ENCODE measurements at places on chromosomes 7 and 10.

DNA sequence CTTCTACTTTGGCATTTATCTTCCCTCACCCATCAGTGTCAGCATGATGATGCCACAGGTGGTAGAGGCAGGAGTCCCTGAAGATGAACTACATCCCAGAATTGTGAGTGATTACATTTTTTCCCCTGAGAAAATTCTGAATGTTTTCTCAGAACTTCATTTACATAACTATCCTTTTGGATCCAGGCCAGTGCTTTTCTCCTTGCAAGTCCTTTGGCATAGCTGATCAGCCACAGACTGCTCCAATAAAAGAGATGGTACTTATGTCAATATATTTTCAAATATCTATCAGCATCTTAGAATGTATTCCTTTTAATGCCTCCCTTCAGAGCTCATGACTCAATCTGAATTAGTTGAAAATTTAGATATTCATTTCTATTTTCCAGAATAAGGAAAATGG is 135.5 kb downstream of the IQUB start:
- DNase-seq, result no peak

DNA sequence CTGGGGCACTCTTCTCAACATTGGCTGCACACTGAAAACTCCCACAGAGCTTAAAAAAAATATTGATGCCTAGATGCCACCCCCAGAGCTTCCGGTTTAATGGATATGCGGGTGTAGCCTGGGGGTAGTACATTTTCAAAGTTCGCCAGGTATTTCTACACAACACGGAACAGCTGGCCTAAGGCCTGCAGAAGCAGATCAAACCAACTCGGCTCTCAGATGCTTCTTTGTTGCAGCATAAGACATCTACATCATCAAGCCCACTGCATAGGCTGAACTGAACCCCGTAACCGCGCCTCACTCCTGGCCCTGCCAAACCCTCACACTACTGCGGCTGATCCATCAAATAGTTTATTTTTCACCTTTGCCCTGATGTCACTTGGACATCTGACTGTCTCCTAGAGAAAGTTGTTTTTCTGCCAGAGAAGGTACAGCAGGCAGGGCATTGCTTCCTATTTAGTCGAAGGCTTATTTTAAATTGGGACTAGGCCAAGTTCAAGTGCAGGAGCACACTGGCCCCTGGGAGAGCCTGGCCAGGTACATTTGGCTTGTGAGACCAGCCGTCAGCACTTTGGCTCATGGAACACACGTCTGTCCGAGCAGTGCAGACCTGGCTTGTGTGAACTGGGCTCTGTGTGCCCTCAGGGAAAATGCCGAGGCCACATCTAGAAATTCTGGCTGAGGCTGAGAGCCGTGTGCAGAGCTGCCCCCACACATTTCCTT is 113.3 kb downstream of the TACC2 start:
- no peak for DNase-seq

DNA sequence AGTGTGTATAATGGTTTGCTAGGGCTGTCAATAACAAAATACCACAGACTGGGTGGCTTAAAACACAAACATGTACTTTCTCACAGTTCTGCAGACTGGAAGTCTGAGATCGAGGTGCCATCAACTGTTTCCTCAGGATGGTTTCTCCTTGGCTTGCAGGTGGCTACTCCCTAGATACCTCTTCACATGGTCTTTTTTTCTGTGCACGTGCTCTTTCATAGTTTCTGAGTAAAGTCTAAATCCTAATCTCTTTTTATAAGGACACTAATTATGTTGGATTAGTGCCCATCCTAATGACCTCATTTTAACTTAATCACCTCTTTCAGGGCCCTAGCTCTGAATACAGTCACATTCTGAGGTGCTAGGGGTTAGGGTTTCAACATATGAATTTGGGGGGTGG is 65.9 kb downstream of the AMPH start:
- no peak for DNase-seq

DNA sequence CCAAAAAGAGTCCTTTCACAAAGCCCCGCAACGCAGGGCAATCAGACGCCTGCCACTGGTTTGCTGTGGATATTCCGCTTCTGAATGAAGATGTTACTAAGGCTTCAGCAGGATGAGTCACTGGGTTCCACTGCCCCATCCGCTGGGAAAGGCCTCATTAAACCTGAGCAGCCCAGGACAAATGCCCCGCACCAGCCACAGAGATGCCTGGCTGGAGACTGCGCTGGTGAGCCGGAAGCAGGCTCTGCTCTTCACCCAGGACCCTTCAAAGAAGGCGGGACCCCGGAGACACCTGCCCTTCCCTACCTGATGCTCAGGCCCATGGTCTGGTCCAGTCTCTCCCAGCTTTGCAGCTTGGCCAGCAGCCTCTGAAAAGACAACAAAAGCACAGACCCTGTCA is 19.8 kb downstream of the MAD1L1 start:
- DNase-seq, result no peak

DNA sequence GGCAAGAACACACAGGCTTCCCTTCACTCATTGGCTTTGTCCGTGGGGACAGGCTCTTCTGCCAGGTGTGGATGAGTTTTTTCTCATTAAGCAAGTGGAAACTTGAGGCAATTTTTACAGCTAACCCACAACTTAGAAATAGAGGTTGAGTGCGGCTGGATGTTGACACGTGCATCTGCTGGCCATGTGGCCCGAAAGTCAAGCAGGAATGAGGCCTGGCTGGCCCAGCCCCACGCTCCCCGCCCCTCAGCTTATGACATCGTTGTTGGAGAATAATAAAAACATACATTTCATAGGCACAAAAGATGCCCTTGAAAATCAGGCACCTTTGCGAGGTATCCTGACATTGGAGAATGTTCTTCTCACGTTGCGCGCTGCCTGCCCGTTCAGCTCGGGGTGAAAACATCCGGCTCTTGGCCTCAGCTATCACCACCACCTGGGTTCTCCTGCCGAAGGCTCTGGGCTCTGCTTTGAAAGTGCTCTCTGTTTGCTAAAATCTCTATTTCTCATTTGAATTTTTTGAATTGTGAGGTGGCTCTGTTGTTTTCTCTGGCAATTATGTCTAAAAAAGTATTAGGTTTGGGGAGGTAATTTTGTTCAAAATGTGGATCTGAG is 310.7 kb downstream of the WDR37 start:
- DNase-seq, result no peak

DNA sequence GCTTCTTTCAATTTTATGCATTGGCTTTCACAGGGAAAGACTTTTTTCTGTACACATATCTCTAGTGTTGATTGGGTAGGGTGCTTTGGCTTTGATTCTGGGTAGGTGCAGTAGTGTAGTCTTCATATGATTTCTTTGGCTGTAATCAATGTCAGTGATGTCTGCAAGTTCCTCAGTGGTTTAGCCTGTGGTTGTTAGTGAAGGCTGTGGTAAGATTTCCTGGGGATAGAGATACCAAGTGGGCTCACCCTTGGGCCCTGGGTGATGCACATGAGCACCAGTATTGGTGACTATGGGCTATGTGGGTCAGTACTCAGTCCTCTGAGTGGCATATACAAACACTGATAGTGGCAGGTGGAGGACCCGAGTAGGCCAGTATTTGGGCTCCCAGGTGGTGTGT is 13.0 kb downstream of the GIMAP8 start:
- DNase-seq, result no peak

DNA sequence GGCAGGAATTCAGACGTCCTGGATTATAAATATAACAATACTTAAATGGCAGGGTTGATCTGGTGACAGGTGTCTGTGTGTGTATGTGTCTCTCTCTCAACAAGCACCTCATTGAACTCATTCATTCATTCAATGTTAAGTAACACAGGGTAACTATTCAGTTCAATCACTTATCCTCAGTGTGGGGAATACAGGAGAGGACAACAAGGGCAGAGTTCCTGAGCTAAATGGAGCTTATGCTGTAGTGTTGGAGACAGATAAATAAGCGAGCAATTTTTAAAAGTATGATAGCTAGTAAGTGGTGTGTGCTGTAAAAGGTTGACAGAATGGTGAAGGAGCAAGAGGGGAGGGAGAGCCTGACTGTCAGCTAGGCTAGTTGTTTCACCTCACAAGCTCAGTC is 178.4 kb downstream of the DGKI start:
- DNase-seq, result no peak

DNA sequence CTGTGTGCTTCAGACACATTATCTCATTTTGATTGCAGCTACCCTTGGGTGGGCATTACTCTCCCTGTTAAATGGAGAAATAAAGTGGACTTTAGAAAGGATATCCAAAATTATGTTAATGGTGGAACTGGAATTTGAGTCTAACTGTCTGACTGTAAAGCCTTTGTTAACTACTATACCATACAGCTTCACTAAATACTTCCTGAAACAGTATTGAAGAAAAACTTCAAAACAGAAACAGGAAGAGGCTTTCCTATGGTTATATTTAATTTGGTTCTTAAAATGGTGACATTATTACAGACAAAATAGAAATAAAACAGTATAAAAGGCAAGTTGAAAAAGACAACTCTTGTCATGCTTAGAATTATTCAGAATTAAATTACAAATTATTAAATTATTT is 25.0 kb downstream of the SPAG6 start:
- no peak for DNase-seq

GRCh38 chr7:3971323-3971722 is 670.3 kb downstream of the SDK1 start:
- DNase-seq, result no peak

DNA sequence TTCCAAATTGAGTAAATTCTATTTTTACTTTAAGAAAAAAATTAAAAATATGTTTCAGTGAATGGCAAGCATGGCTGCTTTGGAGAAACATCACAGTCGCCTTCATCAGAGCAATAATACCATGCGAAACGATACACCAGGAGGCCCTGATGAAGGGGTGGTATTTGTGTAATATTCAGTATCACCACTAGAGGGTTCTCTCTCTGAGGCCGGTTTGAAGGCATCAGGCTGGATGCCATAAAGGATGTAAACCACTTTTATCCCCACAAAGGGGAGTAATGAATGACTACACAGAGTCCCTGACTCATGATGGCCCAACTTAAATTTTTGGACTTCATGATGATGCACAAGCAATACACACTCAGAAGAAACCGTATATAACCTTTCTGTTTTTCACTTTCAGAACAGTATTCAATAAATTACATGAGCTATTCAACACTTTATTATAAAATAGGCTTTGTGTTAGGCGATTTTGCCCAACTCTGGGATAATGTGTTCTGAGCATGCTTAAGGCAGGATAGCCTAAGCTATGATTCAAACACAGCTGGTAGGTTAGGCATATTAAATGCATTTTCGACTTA is 95.5 kb downstream of the PPP1R17 start:
- peak; percentile 34 for DNase-seq

GRCh38 chr7:94561841-94562514 is 52.4 kb downstream of the CASD1 start:
- DNase-seq, result no peak

DNA sequence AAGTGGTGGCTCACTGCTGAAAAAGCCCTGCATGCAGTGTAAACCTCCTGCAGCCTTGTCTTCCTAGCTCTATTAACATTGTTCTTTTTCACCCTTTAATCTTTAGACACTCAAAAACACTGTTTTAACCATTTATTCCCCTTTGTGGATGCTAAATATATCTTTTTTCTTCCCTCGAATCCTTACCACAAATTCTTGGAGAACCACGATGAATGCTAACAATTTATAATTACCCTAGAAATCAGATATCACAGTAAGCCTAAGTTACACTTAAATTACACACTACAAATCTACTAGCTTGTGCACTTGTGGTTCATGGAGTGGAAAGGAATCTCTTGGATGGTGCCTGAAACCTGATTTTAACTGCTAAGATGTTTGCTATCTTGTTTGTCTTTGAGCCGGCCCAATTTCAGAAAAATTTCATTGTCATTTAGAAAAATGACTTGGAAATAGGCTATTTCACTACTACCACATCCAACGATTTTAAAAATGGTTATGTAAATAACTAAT is 125.1 kb upstream of the NOBOX start:
- no peak for DNase-seq

DNA sequence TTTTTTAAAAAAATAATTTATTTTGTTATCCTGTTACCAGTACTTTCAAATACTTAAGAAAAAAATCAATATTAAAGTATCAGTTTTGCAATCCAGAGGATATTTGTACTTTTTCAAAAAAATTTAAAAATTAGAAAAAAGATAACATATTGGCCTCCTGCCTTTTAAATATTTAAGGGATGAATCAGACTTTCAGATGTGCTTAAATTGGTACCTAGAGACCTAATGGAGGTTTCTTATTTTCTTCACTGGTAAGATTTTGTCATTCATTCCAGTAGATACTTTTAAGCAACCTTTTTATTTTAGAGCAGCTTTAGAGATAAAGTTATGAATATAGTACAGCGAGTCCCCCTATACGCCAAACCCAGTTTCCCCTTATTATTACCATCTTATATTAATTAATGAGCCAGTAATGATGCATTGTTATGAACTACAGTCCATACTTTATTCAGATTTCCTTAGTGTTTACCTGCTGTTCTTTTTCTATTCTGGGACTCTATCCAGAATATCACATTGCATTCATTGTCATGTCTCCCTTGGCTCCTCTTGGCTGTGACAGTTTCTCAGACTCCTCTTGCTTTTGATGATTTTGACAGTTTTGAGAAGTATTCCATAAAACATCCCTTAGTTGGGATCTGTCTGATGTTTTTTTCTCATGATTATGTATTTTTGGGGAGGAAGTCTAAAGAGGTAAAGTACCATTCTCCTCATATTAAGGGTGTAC is 34.2 kb downstream of the BICC1 start:
- no peak for DNase-seq

- DNase-seq, result no peak
Observed at GRCh38 chr10:93315246-93315645, 166.9 kb downstream of the MYOF start.

DNA sequence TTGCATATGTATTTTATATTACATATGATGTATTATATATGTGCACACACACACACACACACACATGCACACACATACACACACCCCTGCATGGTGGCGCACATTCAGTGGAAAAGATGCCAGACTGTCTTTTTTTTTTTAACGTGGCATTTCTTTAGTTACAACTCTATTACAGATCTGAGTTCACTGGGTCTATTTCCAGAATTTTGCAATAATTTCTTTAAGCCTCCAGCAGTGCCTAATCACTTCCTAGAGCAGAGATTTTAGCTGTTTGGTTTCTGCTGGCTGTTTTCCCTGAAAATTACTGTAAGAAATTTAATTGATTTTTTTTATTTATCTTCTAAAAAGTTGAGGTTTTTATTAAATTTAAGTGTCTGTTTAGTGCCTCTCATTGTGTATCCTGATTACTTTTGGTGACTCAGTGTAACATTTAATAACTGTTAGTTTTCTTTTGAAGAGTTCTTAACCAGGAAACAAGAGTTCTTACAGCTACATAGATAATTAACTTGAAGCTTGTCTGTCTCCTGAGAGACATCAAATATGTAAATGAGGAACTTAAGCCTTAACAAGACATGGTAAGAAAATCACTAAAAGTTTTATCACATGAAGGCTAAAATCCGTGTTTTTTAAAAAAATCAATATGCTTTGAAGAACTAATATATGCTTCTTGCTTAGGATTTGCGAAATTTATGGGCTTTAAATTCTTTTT is 232.0 kb downstream of the MDFIC start:
- no peak for DNase-seq
